PC-9 (cell line): ENCODE measurements at places on chromosomes 7 and 10.

- no peak for DNase-seq
Observed at GRCh38 chr7:6436385-6436685, 11.4 kb downstream of the DAGLB start.

DNA sequence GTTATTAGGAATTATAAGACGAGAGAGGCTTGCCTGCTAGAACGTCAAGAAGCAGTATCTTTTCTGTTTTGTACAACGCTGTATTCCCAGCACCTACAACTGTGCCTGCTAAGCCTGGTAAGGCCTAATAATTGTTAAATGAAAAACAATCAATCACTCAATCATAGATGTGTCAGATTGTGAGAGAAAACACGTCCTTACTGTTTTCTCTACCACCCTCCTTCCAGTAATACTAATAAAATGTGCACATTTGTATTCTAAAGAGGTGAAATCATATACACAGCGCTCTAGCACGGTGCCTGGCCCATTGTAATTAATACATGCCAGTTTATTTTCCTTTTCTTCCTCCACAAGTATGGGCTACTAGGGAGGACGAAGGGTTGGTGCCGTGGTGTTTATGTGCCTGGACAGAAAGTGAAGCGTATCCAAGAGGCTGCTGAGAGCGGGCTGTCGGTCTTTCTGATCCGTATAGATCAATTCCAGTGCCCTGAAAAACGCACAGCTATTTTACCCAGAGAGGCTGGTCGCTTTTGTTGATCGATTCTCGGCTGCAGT, 1.5 kb upstream of the AUTS2 start:
- no peak for DNase-seq

GRCh38 chr10:90432866-90433265, 425.0 kb downstream of the HTR7 start:
- DNase-seq: no peak

- DNase-seq: no peak
Observed at GRCh38 chr10:129365767-129366402, 101.2 kb upstream of the MGMT start.

DNA sequence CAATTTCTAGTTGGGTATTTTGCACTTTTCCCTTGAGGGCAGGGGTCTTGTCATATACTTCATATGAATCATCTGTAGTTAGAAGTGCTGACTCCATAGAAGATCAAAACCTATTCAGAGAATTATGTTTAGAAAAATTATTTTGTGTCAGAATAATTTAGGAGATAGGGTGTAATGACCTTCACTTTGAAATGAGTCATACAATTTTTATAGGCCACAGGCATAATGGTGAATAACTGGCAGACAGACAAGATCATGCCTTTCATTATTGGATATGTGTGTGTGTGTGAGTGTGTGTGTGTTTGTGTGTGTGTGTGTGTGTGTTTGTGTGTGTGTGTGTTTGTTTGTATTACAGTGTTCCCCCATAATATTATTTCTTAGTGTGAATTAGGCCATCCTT, 523.0 kb downstream of the ANKRD7 start:
- no peak for DNase-seq

DNA sequence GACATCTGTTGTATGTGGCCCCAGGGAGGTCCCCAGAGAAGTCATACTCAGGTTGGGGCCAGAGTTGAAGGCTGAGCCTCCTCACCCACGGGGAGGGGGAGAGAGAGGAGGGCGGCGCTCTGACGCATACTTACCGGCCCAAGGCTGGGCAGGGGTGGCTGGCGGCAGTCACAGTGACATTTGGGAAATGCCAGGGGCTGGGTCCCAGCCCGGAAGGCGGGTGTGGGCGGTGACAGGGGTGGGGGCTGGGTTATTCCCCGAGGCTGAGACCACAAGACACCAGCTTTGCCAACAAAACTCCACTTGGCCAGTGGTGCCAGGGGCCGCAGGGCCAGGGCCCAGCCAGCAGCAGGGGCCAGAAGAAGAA, 41.1 kb downstream of the RASGEF1A start:
- no peak for DNase-seq

DNA sequence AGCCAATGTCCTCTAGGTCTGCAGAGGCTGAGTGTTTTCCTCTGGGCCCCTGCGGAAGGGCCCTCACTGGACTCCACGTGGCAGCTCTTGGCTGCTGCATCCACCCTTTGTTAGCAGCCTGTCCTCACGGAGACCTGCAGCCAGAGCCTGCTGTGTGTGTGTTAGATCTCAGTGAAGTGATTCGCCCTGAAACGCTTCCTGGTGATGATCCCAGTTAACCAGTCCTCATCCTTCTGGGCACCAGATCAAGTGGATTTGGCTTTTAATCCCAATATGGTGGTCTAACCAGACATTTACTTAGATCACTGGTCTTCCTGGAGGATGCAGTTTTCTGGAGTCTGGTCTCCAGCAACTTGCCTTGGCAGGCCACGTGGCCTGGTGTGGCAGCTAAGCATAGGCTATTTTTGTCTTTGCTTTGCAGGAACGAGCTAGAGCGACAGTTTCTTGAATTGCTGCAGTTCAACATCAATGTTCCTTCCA, 39.5 kb upstream of the GJD4 start:
- DNase-seq: no peak

DNA sequence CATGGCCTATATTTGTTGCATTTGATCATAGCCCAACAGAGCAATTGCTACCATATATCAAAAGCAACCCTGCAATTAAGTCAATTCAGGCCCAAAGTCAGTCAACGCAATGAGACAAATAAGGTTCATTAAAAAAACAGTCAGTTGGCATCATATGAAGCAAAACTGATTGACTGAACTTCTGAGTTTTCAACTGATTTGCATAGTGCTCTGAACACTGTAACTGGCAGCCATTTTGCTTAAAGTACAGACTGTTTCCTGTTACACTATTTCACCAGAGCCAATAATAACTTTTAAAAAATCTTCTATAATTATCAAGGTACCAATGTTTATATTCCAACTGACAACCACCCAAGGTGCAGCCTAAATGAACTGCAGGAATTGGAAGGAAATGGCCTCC, 68.4 kb upstream of the RAPGEF5 start:
- DNase-seq: no peak

GRCh38 chr7:154960063-154960790, 42.7 kb downstream of the PAXIP1 start:
- DNase-seq: no peak

- DNase-seq: no peak
Observed at GRCh38 chr7:75048435-75049379, 24.9 kb downstream of the RCC1L start.

GRCh38 chr7:159084069-159084801, 60.4 kb downstream of the VIPR2 start:
- no peak for DNase-seq

- no peak for DNase-seq
Observed at GRCh38 chr7:130268463-130269317, 2.0 kb downstream of the CPA2 start.

DNA sequence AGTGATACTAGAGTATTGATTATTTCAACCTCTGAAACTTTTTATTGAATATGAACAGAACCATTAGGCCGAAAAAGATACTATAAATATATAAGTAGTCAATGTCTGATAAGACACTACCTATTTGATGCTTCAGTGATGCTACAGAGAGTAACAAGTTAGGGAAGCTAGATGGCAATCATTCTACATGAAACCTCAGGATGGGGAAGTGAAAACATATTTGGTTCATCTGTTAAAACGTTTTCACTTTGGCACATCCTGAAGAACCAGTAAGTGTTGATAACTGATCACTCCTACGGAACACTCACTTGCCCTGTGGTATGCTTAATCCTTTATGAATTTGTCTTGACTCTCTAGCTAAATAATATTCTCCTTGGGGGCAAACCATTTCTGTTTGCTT, 1064.9 kb downstream of the NXPH1 start:
- no peak for DNase-seq

DNA sequence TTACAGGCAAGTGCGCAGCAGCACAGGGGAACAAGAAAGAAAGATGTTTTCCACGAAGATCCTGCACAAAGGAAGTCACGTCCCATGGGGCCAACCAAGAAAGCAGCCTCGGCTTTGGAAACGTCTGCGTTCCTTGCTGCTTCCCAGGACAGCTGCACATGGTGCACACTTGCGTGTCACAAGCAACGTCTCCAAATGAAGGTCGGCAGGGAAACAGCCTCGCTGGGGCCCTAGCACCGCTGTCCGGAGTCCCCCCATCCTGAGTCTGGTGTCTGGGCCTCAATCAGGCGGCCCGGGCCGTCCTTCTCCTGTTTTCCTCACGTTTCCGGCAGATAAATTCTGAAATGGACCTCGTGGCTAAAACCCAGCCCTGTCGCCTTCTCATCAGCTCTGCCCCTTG, 206.2 kb downstream of the DIP2C start:
- no peak for DNase-seq

DNA sequence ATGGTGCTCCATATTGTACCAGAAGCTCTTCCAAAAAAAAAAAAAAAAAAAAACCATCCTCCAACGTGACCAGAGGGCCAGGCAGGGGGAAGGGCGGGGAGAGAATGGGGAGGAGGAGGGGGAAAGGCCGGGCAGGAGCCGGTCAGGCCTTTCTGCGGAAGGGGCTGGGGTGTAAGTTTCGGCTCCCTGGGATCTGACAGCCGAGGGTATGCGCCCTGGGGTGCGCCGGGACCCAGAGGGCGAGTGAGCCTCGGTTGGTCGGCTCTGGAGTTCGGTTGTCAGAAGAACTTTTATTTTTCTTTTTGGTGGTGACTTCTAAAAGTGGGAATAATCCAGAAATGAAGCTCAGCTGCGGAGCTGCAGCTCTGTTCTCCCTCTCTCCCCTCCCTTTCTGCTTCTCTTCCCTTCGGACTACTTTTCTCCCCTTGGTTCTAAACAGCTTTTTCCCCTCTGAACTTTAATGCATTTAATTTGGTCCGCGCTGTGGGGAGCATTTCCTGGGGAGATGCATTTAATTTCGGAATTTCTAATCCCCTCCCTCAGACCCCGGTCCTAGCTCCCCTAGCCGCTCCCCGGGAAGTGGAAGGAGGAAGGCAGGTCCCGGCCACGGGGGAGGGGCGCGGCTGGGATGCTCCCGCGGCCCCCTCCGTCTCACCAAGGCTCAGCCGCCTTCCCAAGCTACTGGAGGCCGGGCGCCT, 3.9 kb upstream of the PAX2 start:
- no peak for DNase-seq

GRCh38 chr7:28236560-28236959, 56.0 kb upstream of the JAZF1 start:
- DNase-seq: no peak

DNA sequence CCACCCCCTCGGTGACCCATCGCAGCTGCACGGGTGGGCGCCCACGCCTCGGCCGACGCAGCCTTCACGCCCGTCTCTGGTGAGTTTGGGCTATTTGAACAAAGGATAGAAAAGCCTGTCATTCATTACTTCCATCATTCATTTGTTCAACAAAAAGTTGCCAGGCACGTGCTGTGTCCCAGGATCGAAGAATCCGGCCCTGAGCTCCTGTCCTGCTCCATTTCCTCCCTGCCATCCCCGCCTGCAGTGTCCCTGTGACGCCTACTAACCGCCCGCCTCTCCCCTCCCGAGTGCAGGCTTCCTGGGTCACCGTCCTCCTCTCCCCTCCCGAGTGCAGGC, 340.1 kb downstream of the WDR37 start:
- no peak for DNase-seq

GRCh38 chr10:62938672-62939071, 122.5 kb upstream of the EGR2 start:
- no peak for DNase-seq

GRCh38 chr7:91940171-91940570, 491 bp upstream of the AKAP9 start:
- no peak for DNase-seq

GRCh38 chr10:101467286-101467770, 113.4 kb downstream of the BTRC start:
- peak; percentile 79 for DNase-seq

GRCh38 chr7:138974675-138975292, 6.4 kb downstream of the KIAA1549 start:
- no peak for DNase-seq

- no peak for DNase-seq
Observed at GRCh38 chr7:80207501-80207900, 72.9 kb downstream of the GNAI1 start.

GRCh38 chr10:29534590-29534989, 100.2 kb downstream of the SVIL start:
- DNase-seq: no peak

- DNase-seq: no peak
Observed at GRCh38 chr7:12594122-12594897, 23.8 kb downstream of the SCIN start.

GRCh38 chr10:33120275-33120674, 162.2 kb upstream of the ITGB1 start:
- no peak for DNase-seq

DNA sequence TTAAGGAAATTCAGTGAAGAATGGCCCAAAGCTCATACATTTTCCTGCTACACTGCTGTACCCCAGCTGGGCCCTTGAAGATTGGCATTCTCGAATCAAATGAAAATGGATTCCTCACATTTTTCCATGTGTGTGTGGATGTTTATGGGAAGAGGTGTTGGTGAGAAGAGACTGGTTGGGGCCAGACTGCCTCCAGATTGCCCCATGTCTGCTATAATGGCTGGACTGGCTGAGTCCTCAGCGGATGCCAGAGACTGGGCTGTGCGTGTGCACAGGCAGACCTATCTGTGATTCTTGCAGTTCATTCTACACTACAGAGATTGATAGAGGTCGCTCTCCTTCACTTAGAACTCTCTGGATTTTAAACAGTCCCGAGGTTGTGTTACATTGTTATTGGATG, 183.6 kb upstream of the GDF10 start:
- no peak for DNase-seq

- DNase-seq: no peak
Observed at GRCh38 chr10:110756876-110757275, 112.7 kb downstream of the RBM20 start.

DNA sequence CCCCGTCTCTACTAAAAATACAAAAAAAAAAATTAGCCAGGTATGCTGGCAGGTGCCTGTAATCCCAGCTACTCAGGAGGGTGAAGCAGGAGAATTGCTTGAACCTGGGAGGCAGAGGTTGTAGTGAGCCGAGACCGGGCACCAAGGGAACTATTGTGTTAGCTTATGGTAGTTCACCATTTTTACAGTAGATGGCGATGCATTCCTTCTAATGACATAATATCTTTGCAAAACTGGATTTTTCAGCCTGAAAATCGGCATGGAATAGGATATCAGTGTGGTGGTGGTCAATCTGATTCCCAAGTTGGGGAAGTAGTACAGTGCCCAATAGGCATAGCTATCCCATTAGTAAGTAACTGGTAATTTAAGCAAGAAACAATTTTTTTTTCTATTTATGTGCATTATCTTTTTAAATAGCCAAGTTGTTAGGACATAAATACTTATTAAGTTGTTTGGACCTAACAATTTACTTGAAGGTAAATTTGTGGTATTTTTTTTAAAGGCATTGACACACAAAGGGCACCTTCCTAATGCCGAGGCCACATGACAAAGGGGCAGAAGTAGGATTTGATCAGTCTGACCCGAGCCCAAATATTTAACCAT, 17.6 kb upstream of the IMPDH1 start:
- peak; percentile 45 for DNase-seq
